ENCODE measurements at places on chromosomes 11 and 22. TPM values are rescaled to one million over a fixed set of nuclear protein-coding genes. Genes with fewer than 3 reads are reported as not detected.

GUCD1 gene
- 138 TPM for polyA plus RNA-seq

- DNase-seq: no peak
Measured at GRCh38 chr11:130829920-130830511, 86.3 kb downstream of the SNX19 start.

- DNase-seq: no peak
Measured at GRCh38 chr22:35425971-35426800, 26.2 kb downstream of the MCM5 start.

RBFOX2 gene
- 142 TPM for polyA plus RNA-seq

DNA sequence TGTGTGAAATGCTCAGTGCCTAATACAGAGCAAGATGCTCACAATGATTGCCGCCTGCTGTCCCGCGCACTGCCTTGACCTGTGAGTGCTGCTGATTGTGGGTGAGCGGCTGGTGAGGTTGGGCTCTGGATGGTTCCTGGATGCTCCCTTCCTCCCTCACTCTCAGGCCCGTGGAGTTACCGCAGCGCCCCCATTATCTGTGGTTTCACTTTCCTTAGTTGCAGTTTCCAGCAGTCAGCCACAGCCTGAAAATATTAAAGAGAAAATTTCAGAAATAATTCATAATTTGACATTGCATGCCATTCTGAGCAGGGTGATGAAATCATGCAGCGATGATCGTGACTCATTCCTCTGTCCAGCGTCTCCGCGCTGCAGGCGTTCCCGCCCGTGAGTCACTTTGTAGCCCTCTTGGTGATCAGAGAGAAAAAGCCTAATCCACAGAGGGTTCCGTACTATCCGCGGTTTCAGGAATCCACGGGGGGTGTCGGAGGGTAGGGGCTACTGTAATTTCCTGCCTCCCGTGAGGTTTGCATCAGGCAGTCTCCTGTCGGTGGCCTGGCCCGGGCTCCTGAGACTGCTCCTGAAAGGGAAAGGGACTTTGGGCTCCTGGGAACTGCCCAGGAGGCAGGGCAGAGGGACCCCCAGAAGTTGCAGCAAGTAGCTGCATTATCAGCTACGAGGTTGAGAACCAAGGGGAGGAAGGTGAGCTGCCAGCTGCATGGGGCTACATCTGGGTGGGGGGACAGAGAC lies 10.6 kb downstream of the RPL3 start:
- DNase-seq: peak; percentile 88

DNA sequence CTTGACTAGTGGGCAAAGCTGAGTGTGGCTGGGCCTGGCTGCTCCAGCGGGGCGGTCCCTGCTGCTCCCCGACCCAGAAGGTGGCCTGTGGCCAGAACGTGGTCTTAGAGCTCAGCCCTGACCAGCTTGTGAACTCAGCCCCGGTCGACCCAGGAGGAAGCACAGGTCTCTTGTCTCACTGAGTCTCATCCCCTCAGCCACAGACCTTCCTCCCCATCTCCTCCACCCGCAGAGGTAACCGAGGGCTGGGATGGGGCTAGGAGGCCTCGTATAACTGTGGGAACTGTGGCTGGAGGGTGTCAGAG lies 546.2 kb upstream of the B3GAT1 start:
- DNase-seq: no peak

- no peak for DNase-seq
Measured at GRCh38 chr11:1640076-1640946, 10.7 kb downstream of the KRTAP5-5 start.

MMP8 gene
- not detected for polyA plus RNA-seq

DNA sequence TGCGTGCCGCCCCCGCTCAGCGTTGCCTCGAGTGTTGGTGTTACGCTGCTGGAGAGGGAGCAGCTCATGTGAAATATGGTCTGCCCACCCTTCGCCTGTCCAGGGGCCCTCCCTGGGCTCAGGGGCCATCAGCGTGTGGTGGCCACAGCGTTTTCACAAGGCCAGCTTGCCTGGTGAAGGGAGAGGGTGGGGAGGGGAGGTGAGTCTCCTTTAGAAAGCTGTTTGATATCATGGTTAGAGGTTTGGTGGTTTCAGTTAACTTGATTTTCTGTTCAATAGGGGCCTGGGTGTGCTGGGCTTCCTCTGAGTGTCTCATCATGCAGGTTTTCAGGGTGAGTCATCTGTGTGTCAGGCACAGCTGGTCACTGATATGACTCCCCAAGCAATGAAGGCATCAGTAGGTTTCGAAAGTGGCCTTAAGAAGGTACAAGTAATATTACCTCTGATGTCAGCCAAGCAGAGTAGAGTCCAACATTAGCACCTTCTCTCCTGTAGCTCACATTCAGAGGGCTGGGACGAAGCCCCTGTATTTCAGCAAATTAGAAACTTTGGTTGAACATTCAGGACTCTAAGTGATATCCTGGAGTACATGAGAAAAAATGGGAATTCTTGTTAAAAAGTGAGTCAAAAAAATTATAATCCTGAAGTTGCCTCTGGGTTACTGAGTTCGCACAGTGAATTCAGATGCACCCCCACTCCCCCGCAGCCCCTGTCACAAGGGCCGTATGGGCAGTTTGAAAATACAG lies 172.5 kb downstream of the TBC1D22A start:
- DNase-seq: peak; percentile 81

RGL4 gene
- polyA plus RNA-seq: not detected

GRCh38 chr11:7696424-7696823 lies 9.9 kb downstream of the OVCH2 start:
- DNase-seq: no peak

LTO1 gene
- polyA plus RNA-seq: 22.1 TPM

FOLR2 gene
- polyA plus RNA-seq: not detected

MS4A15 gene
- not detected for polyA plus RNA-seq

- DNase-seq: no peak
Measured at GRCh38 chr11:132054822-132055221, 684.4 kb downstream of the NTM start.

OR51M1 gene
- polyA plus RNA-seq: not detected

GGT5 gene
- 293 TPM for polyA plus RNA-seq

DNA sequence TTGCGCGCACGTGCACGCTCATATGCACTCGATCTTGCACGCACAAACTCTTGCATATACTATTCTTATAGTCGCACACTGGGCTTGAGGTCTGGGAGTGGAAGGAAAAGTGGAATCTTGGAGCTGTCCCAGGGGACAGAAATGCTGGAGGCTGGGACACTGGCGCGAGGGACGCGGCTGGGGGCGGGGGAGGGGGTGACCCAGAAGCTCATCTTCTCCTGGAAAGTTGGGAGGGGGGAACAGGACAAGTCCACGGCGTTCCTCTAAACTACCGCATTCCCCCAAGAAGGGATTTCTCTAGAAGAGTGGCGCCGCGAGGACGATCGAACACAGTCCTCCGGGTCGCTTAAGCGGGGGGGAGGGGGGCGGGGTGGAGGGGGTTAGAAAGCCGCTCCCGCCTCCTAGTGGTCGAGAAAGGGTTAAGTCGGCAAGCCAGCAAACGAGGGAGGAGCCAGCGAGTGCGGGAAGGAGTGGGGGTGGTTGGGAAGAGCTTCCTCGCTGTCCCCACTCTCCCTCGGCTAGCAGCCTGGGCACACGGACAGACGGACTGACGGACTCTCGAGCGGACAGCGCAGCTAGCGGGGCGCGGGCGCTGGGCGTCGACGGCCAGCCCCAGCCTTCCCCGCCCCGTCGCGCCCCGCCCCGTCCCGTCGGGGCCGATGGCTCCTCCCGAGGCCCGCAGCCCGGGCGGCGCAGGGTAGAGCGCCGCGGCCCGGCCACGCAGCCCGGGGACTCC lies at the start of gene RTN4RL2:
RTN4RL2 (plus strand) TSS at position 507 of the 736 bp plus-strand sequence. CDS start 338 bp downstream, outside the sequence.
- peak; percentile 36 for DNase-seq

PTPN5 gene
- not detected for polyA plus RNA-seq

APOBEC3A gene
- not detected for polyA plus RNA-seq

- no peak for DNase-seq
Measured at GRCh38 chr11:44872556-44872955, 78.1 kb downstream of the TP53I11 start.

RFPL3 gene
- not detected for polyA plus RNA-seq

GRCh38 chr11:70075836-70076235 lies 2.3 kb upstream of the ANO1 start:
- DNase-seq: no peak

DNA sequence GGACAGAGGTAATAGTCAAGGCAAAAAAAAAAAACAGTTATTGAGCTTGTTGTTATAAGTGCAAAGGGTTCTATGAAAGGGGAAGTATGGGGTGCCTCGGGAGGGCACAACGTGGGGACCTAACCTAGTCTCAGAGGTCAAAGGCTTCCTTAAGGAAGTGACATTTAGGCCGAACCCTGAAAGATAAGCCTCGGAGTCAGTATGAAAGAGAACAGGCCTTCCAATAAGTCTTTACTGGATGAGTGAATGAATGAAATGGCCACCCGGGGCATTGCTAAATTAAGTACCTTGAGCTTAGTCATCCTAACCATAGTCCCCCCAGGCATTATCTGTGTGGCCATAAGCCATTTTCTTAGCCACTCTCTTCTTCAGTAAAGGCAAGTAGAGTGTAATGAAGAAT lies 19.7 kb downstream of the FLI1 start:
- no peak for DNase-seq

DNA sequence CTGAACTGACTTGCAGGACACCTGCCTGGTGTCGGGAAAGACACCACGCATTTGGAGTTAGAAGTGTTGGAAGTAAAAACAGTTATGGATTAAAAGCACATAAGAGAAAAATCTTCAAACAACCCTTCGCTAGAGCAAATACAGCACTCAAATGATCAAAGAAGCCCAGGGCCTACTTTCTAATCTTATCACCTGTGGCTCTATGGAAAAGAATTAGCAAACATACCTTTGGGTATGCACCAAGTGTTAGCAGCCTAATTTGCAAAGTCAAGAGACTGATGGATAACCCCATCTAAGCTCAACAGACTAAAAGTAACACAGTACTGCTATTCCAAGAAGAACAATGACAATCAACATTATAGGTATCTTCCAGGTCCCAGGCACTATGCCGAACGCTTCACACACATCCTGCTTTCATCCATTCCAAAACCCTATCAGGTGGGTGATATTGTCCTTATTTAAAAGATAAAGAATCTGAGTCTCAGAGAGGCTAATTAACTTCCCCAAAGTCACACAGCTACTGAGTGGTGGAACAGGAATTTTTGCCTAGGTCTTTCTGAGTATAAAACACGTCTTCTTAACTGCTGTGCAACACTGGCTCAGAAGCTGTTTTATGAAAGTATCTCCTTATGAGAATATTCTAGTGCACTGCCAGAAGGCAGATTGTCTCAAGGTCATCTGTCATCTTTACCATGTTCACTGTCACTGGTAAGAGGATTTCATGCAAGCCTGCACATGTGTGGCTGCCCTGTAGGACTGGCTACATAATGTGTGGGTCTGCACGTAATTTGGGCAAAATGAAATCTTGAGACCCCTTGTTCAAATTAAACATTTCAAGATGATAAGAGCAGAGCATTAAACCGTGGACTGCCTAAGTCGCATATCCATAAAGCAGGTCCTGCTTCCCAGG lies 16.4 kb downstream of the SLC1A2 start:
- DNase-seq: no peak

CD248 gene
- polyA plus RNA-seq: 0.03 TPM

SHISA8 gene
- not detected for polyA plus RNA-seq
